ENCODE measurements at places on chromosomes 3 and 15.
A peak's percentile ranks its signal among the peaks of the same experiment; 100 is the strongest.

- DNase-seq = no peak
These were observed 9.9 kb downstream of the THSD4 start for GRCh38 chr15:71124937-71125790.

GRCh38 chr15:95676500-95676899 is 654.0 kb upstream of the NR2F2 start:
- DNase-seq = no peak

DNA sequence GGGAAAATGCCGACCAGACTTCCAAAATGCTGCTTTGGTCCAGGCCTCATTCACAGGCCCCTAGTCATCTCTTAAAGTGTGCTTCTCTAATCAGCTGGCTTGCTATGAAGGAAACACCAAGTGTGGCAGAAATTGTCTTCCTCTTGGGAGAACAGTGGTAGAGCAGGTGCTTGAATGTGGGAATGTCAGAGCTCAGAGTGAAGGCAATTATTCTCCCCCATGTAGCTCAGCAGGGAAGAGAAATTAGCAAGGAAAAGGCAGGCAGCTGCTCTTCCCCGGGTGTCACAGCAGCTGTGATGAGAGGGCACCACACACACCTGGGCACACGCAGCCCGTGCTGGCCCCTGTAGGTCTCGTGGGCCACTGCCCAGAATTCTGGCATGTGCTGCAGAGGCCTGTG is 358.5 kb downstream of the WDR72 start:
- DNase-seq = no peak

DNA sequence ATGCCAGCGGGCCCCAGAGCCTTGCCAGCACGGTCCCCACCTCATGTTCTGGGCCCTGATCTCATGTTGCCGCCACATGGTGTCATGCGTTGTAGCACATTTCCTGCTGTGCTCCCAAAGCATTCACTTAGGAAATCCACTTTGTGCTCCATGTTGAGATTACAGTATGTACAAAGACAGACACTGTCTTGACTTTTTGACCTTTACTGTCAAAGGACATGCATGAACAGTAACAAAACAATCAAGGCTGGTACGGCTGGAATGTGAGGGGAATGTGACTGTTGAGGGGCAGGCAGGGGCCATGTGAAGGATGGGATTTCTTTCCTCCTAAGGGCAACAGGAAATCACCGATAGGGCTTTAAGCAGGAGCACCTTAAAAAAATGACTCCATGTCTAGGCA is 53.3 kb upstream of the RPL32 start:
- no peak for DNase-seq

GRCh38 chr3:16842272-16843270 is 42.2 kb upstream of the PLCL2 start:
- peak; percentile 32 for DNase-seq

- no peak for DNase-seq
These were observed 11.5 kb downstream of the ARHGEF3 start for GRCh38 chr3:56790016-56790821.

DNA sequence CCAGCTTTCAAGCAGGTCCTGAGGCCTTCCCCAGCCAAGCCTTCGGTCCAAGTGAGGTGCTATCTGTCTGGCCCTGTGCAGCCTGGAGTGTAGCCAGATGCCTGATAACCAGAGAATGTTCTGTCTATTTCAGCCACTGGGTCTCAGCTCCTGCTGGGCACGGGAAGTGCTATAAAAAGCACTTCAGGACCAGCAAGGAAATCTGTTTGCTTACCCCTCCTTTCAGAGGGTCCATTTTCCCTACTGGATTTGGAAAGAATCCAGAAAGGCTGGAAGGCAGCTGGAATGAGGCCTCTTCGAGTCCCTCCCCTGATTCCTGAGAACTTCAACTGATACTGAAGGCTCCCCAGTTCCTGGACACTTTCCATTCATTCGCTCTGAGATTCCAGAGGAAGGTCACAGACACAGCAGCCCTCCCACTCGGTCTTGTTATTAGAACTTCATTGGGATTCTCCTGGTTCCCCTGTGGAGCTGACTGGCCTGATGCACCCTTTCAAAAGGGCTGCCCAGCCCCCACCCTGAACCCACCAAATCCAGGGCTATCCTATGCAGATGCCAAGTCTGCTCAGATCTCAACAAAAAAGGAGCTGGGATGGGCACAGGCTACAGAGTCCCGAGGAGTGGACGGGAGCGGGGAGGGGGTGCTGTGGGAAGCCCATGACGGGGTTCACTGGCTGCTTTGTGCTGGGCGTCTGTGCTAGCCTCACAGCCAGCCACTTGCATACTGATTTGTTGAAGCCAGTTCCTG is 70.4 kb downstream of the UMPS start:
- no peak for DNase-seq

GRCh38 chr15:29674661-29675533 is 147.4 kb downstream of the TJP1 start:
- peak; percentile 92 for DNase-seq

DNA sequence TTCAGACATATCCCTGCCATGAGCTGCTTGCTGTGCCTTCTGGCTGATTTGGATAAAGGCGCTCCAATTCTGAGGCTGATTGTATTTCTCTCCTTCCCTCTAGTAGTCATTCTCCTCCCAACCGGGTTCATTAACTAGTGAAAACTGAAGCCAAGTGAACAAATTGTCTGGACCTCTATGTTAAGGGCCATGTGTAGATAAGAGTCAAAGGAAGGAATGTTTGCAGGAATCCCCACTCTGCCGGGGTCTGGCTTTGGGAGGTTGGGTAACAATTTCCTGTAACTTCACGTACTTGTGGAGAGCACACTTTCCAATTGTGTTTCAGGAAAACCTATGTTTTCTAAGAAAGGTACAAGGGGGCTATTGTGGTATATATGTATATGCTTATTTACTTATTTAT is 38.2 kb upstream of the SUCLG2 start:
- DNase-seq = no peak

- no peak for DNase-seq
These were observed 25.3 kb downstream of the TRAK1 start for GRCh38 chr3:42116466-42116865.

- peak; percentile 55 for DNase-seq
These were observed 62.0 kb downstream of the PLD1 start for GRCh38 chr3:171748064-171748924.

- no peak for DNase-seq
These were observed 54.9 kb upstream of the LRRFIP2 start for GRCh38 chr3:37229291-37229690.

GRCh38 chr3:31465999-31466398 is 66.7 kb upstream of the STT3B start:
- no peak for DNase-seq

DNA sequence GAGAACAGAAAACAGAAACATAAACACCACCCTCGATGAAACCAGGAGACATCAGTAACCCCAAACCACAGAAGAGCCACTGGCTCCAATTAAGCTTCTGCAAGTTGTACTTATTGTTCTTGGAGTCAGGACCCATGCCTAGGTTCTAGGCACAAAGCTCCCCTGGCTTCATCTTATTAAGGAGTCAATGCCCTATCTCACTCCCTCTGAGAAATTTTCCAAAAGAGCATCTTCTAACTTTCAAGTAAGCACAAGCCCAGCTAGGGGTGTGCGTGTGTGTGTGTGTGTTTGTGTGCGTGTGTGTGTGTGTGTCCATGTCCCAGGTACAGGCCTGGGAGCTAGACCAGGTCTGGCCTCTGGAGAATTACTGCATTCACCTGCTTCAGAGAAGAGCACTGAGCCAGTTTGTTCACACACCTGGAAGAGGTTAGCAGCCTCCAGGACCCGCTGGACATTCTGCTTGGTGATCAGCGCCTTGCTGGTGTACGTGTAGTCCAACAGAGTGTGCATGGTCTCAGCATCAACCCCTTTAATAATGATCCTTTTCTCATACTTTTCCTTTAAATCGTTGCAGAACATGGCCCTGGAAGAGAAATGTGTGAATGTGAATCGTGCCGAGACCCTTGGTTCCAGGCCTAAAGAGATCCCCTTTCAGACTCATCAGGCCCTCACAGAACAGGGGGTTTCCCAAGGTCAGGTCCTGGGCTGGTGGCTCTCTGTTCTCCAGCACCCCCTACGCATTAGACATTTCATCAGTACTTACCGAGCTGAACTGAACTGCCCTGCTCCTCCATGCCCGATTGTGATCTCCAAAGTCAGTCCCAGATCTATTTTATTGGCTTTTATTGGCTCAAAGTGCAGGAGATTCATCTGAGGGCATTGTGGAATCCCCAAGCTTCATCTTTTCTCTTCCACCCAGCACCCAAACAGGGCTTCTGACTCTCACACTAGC is 27.8 kb downstream of the KLHL6 start:
- DNase-seq = no peak

- DNase-seq = no peak
These were observed 59.0 kb downstream of the ABTB1 start for GRCh38 chr3:127731546-127732289.

GRCh38 chr3:5709714-5710113 is 522.2 kb downstream of the EDEM1 start:
- no peak for DNase-seq

- no peak for DNase-seq
These were observed 104.0 kb upstream of the ATP10A start for GRCh38 chr15:25967116-25967515.

DNA sequence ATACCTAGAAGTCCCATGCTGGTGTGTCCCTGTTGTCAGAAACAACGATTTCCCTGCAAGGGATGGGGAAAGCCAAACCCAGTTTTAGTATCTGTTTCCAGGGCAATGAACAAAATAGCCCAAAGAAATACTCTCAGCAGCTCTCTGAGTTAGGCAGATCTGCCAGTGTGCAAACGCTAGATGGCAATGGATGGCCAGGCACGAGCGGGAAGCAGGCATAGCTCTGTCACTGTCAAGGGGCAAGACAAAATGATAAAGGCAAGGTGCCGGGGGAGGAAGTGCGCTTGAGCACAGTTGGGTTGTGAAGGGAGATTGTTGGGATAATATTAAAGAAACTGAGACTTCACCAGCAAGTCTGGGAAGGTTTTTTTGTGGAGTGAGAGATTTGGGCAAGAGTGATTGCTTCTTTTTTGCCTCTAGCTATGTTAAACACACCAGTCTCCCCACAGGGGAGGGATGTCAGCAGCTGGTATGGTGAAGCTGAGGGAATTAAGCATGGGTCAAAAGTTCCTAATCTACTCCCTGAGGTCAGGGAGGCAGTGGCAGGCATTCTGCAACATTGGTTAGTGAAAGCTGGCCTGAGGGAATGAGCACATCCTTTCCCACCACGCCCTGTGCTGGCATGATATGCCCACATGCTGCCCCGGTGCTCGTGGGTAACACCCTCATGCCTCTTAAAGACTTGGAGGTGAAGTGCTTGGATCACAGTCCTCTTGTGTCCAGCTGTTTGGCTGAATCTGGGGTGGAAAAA is 117.5 kb downstream of the PDCD6IP start:
- no peak for DNase-seq

DNA sequence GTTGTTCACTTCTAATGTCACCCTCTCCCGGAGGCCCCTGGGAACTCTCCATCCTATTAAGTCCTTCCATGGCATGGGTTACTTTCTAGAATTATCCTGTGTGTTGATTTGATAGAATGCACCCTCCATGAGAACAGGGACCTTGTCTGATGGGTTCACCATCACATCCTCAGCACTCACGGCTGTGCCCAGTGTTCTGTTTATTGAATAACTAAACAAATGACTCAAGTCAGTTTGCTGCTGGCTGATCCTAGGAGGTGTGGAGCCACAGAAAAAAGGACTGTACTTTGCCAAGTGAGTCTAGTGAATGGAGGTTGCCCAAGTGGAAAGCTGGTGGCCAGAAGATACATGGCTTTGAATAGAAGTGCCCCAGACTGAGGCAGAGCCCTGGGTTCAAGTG is 48.5 kb upstream of the RAB6B start:
- DNase-seq = peak; percentile 45

DNA sequence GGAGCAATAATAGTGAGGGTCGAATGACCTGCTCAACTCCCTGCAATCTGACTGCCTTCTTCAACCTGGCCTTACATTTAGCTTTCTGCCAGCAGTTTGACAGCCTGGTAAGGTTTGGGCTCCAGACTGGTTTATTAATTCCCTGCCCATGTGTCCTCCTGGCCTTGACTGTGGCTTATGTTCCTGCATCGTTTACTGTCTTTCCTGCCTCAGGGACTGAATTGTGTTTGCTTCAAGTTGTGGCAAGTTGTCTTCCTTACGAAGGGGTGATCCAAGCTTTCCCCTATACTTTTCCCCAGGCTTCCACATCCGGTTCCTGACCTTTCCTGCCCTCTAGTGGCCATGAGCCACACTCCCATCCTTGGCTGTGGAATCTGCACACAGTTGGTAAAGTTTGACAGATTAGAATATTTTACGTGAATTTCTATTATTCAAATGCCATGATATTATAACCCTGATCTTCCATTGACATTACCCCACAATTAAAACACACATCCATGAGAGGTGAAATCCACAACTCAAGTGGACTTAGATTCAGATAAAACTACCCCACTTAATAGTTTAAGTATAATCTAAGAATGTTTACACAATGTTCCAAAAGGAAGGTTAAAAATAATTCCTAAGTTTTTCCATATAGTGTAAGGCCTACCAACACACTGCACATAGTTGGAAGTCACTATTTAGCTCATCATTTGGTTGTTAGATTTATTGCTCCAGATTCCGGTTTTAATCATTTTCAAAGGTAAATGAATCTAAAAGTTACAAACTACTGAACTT is 95.7 kb downstream of the NEDD4 start:
- peak; percentile 69 for DNase-seq

DNA sequence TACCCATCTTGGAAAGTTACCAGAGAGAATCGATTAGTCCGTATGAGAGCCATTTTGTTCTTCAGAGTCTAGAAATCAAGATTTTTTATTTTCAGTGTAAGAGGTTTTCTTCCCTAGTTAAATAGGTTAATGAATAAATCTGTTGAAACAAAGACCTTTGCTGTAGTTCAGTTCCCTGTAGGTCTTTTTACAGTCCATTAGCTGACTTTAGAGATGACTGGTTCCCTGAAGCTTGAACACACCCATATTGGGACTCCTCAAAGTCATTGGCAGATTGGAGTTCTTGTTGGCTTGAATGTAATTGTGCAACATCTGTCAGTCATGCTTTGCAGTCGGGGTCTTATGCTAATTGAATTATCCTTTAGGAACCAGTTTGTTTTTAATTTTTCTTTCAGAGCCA is 45.3 kb downstream of the SEMA6D start:
- DNase-seq = no peak

GRCh38 chr3:119657887-119658702 is 2.3 kb downstream of the POPDC2 start:
- no peak for DNase-seq

DNA sequence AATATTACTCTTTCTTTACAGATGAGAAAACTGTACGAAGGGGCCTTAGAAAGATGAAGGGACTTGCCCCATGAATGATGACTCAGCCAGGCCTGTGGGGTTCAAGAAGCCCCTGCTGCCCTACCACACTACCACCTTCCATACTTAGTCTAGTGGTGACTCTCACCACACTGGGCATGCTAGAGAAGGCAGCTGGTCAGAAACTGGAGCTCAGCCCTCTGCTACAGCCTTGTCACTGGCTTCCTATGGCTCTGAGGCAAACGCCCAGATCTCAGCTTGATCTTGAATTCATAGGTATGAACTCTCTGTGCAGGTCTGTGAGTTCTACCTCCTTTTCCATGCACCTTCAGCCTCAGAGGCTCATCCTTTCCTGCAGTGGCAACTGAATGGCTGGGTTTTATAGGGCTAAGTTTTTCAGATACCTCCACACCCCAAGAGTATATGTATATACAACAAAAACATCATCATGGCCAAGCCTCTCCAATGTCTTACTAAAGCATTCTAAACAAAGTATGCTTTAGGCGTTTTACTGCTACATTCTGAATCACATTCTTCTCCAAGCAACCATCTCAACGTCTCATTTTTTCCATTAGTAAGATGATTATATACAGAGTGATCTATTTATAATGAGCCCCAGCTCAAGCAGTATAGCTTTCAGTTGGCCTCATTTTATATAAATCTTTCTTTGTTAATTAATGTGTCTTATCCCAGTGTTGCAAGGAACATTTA is 234.1 kb downstream of the GREM1 start:
- DNase-seq = no peak

Data from small intestine (tissue), 16 donors.